KG1 (cell line): ENCODE measurements at places on chromosomes 4 and X.

DNA sequence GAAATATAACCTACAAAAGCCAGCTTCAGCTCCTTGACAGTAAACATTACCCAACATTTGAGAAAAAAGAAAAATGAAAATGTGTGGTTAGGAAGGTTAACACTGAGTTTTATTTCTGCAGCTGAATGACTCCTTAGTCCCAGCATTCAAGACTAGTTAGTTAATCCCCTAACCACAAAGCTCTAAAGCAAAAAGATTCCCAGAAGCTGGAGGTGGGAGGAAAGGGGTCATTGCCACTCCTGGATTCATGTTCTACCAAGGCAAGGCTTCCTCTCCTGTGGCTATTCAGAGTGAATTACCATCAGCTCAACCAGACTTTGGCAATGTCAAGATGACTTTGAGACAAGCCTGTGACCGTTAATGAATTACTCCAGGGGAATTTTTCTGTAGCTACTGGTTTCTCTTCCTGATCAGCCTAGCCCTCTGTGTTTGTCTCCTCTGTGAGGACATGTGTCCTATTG is 63.6 kb downstream of the HADH start:
- no peak for DNase-seq

DNA sequence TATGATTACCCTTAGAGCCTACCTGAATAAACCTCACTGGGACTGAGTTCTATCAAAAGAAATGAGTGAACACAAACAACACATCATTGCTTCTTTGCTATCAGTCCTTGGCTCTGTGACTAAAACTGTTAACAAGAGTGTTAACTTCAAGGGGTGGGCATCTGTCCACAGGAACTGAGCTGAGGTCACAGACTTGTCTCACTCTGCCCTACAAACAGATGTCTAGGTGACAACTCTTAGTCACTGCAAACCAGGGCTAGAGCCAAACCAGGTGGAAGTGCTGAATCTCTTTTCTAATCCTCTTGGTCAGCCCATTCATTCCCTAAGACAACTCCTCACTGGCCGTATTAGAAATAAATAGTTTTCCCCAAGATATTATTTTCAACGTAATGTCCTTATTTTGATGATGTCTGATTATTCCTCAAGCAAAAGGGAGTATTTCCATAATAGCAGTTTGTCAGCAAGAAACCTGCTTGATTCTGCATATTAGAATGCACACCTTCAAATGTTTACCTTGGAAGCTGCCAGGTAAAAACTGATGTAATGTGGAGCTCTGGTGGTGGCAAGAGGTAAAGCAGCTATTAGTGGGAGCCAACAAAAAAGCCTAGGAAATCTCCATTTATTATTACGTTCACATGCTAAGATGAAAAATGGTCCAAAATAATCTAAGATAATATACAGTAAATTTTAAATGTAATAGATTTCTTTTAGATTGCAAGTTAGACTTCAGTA is 4.0 kb downstream of the COL25A1 start:
- no peak for DNase-seq

GRCh38 chr4:138512756-138513155 is 270.6 kb upstream of the SLC7A11 start:
- DNase-seq, result no peak

- DNase-seq, result no peak
Observed at GRCh38 chrX:82333575-82333974, 1131.7 kb downstream of the SH3BGRL start.

GRCh38 chr4:40194602-40195161 is 2.1 kb upstream of the RHOH start:
- DNase-seq, result no peak

- no peak for DNase-seq
Observed at GRCh38 chr4:85431156-85431555, 43.8 kb upstream of the ARHGAP24 start.
